ENCODE measurements at places on chromosomes 7 and 10.

- no peak for DNase-seq
Measured at GRCh38 chr7:150734254-150734653, 3.0 kb upstream of the GIMAP5 start.

GRCh38 chr7:95517458-95517857 is 31.7 kb downstream of the ASB4 start:
- DNase-seq: no peak

GRCh38 chr7:31443457-31443856 is 70.4 kb upstream of the ITPRID1 start:
- DNase-seq: no peak

- DNase-seq: no peak
Measured at GRCh38 chr7:24788961-24789576, 31.8 kb upstream of the GSDME start.

DNA sequence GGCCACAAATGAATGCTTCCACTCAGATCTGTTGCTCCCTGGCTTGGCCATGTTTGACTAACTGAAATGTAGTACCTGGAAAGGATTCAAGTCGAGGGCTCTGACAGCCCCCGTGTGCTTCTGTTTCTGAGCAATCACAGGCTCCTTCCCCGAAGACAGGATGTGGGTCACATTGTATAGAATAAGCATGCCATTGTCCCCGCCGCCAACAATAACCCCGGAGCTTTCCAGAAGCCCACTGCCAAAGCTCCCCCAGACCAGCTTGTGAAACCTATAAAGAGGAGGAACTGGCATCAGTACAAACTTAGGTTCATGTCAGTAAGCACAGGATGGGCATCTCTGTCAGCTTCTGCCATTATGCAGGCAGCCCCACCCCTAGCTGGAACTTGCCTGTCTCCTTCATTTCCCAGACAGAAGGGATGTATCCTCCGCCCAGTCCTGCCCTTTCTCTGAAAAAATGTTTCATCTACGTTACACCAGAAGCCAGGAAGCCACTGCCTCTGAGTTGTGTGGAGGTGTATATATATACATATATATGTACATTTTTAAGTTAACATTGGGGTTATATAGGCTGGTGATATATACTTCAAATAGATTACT is 10.3 kb downstream of the SEC31B start:
- DNase-seq: no peak

DNA sequence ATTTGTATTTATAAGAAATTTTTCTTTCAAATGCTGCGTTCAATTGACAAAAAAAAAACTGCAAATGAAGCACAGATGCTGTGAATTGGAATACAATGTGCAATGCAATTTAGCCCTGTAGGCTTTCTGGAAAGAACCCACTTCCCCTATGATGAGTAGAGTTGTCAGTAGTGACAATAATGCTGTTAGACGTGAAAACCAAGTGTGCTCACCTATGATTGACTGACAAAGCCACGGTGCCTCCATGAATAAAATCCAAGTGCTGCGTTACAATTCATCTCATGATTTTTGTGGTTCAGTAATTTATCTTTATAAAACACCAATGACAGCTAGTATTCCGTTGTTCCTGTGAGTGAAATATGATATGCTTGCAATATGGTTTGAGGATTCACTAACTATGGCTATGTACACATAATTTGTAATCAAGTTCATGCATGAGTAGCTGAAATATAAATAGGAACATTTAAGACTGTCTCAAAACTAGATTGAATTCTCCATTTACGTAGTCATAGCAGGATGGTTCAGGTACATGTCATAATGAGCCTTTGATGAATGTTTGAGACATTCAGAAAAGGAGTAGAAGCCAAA is 1160.3 kb downstream of the CNTNAP2 start:
- DNase-seq: no peak

DNA sequence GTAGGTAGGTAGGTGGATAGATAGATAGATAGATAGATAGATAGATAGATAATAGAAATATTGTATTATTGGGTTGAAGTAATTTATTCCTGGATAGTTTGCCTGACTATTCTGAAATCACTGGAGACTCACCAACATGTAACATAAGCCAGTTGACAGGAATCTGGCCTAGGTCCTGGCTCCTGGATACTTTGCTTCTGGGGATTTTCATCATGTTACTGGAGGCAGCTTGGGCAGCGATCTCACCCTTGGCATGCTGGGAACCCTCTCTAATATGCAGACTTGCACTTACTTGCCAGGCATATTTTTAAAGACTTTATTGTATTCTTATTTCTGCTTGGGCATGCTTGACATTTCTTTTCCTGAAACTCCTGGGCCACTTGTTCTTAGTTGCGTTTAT is 709.1 kb upstream of the FZD8 start:
- no peak for DNase-seq

- DNase-seq: no peak
Measured at GRCh38 chr10:61589547-61590243, 73.0 kb upstream of the CABCOCO1 start.

DNA sequence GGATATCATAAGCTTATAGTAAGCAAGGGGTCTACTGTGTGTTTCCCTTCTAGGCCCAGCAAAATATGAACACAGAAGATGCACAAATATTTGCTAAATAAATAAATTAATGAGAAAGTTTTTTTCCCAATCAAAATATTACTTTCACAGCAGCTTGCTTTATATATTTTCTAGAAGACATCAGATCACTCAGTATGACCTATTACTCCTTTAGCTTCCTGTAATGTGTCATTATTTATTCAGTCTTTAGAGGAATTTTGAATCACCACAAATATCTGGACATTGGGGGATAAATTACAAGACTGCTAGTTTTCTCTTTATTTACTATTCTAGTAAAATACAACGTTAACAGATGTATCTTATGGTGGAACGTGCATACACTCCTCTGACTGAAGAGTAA is 765.8 kb upstream of the POM121L12 start:
- no peak for DNase-seq

DNA sequence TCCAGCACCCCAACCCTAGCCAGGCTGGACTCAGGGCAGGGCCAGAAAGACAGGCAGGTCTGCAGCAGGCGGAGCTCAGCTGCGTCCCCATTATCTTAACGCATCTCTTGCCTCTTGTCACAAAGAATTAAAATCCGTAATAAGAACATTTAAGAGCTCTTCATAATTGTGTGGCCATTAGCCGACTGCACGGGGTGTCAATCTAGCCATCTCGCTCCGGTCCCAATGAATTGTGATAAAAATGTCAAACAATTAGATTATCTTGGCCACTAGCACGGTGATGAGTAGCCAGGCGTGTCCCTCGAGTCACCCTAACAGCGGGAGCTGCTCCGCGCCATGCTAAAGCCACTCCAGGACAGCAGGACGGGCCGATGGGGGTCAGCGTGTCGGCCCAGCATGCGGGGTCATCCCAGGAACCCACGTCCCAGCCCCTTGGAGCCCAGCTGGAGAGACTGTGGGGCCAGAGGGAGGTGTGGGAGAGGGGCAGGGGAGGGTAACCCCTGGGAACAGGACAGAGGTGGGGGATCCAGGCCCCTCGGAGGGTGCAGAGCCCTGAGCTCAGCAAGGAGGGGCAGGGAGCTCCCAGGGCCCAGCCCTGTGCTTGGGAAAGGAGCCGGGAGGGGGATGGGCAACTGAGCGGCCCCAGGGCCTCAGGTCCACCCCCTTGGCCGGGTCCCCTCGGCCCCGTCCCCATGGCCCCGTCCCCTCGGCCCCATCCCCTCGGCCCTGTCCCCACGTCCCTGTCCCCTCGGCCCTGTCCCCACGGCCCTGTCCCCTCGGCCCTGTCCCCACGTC is 17.7 kb upstream of the NKX6-2 start:
- DNase-seq: peak; percentile 10

DNA sequence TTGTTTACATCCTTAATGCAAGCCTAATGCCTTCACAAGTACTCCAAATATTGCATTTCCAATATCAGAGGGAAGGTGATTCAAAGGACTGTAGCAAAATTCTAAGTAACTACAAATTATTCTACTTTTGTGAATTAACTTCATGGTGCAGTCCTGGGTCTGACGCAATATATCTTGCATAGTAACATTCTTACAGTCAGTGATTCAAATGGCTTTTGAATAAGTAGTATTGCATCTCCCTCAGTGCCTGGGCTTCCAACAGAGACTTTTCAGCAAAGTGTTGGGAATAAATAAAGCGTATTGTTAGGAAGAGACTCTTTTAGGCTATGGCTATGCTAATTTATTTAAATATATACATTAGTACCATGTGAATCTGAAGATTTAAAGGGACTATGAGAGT is 564.7 kb upstream of the COBL start:
- DNase-seq: no peak

DNA sequence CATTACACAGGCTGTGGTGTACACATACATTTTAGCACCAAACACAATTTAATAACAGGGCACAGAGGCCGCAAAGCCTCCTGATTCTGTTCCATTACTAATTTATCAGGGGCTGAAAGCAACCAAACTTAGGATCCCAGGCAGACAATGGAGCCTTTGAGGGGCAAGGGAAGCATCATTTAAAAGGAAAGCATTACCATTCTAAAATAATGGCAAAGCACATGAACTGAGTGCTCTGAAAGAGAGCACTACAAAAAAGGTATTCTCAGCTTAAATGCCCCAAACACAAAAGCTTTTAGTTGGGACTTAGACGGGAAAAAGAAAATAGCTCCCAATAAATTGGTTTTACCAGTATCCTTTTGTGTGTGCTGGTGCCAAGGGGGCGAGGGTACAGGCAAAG is 282.0 kb upstream of the ETV1 start:
- no peak for DNase-seq

GRCh38 chr10:46298477-46299285 is 11.9 kb downstream of the ANTXRL start:
- no peak for DNase-seq

DNA sequence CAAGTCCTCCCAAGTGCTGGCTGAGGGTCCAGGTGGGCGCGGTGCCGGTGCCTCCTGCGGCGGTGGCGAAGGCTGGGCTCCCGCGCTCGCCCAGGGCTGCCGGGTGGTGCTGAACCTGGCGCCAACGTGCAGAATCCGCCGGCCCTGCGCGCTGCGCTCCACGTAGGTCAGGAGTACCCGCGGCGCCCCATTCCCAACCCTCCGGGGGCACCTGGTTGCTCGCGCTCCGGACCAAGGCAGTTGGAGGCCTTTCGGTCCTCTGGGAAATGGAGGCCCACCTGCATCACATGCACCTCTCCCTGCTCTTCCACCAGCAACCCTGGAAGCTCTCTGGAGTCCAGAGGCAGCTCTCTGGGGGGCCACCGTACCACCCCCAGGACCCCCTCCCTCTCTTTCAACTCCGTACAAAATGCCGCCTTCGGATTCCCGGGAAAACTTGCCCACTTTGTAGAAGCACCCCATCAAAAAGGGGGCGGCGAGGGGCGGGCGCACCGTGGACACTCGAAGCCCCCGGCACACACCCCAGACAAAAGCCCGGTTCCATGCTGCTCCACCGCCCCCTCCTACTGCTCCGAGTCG is 745 bp downstream of the SLC16A9 start:
- peak; percentile 37 for DNase-seq

- DNase-seq: no peak
Measured at GRCh38 chr10:79185067-79185774, 116.5 kb downstream of the ZMIZ1 start.

DNA sequence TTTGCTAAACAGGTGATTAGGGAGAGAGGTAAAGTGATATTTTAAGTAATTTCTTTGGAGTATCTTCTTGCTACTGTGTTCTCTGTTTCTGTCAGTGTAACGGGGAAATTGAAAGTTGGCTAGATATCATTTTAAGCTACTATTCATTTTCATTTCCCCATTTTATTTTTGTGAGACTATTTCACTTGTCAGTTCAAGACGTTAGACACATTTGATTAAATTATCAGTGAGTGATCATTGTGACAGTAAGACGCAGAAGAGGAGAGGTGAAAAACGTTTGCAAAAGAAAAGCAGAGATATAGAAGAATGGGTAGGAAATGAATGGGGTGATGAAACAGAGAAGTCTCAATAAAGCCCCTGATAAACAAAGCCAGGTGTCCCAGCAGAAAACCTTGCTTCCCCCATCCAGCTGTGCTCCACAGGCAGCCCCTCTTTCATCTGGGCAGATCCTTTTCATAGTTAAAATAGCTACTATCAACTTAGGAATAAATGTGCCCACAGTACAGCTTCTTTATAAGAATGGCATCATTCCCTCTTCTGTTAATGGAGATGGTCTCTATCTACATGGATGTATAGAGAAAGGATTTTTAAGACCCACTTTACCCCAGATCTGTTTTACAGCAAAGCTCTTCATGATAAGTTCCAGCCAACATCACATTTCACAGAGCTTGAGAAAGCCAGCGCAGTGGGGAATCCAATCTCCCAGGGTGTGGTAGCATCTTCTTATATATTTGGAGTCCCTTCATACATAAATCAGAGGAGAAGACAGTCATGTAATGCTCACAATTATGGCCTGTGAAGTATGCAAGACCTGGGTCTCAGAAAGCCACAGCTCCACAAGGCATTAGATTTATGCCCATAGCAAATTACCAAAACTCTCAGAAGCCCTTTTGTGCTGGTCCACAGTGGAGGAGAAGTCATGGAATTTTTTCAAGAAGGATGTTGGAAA is 138.1 kb upstream of the ITGB1 start:
- DNase-seq: no peak

GRCh38 chr7:94258418-94259300 is 136.0 kb upstream of the COL1A2 start:
- no peak for DNase-seq

DNA sequence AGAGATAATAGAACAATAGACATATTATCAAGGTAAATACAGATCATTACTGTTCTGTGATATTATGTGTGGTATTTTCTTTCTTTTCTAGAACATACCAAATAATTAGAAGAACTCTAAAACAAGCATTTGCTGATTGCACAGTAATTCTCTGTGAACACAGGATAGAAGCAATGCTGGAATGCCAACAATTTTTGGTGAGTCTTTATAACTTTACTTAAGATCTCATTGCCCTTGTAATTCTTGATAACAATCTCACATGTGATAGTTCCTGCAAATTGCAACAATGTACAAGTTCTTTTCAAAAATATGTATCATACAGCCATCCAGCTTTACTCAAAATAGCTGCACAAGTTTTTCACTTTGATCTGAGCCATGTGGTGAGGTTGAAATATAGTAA is 185.5 kb downstream of the CFTR start:
- no peak for DNase-seq

- DNase-seq: no peak
Measured at GRCh38 chr7:153530441-153530840, 521.8 kb upstream of the DPP6 start.
